Astrocyte (in vitro differentiated cells and primary cell): ENCODE measurements at places on chromosomes 5 and 9. TPM values are rescaled to one million over a fixed set of nuclear protein-coding genes. Genes with fewer than 3 reads are reported as not detected.

GRCh38 chr5:138103319-138103637 lies 19.4 kb downstream of the WNT8A start:
- no peak overlapping the region for H3K4me3 ChIP-seq
- DNase-seq, result no peak
- H3K27ac ChIP-seq, result no peak overlapping the region
- H3K27me3 ChIP-seq, result peaks cover 10% of the 10 kb centered on the region
- H3K4me1 ChIP-seq, result no peaks in the 10 kb centered on the region

GRCh38 chr5:118891252-118891651 lies 97.1 kb downstream of the DTWD2 start:
- H3K27me3 ChIP-seq, result no peaks in the 10 kb centered on the region
- no peak overlapping the region for H3K4me3 ChIP-seq
- H3K27ac ChIP-seq, result no peak overlapping the region
- no peaks in the 10 kb centered on the region for H3K4me1 ChIP-seq

DNA sequence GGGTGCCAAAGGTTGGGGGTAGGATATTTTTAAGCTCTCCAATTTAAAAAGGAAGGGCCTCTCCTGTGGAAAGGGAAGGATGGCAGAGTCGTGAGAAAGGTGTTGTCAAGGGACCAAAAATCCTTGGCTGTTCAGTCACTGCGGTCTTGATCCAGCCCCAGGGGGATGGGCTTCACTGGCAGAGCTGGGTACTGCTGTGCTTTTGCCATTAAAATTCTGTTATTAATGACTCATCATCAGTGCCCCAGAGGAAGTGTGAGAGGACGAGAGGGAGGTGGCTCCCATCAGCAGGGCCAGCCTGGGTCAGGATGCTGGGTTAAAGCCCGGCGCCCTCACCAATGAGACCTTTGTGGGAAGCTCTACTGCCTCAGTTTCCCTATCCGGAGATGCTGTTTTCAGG lies 16.7 kb downstream of the PCDH12 start:
- peaks cover 10% of the 10 kb centered on the region for H3K36me3 ChIP-seq
- no peak overlapping the region for H3K4me3 ChIP-seq
- H3K27me3 ChIP-seq, result peaks cover 8% of the 10 kb centered on the region
- peaks cover 6% of the 10 kb centered on the region for H3K4me1 ChIP-seq
- peak; percentile 16 for DNase-seq

GRCh38 chr5:135126688-135127438 lies 92.8 kb upstream of the PITX1 start:
- DNase-seq, result no peak
- H3K4me3 ChIP-seq, result no peak overlapping the region
- H3K4me1 ChIP-seq, result peaks cover 4% of the 10 kb centered on the region
- H3K27ac ChIP-seq, result no peak overlapping the region

ADAMTS19 gene
- 0.61 and 0.87 TPM in 2 replicates for total RNA-seq

FCN1 gene
- total RNA-seq, result not detected in 2 replicates
